Thyroid gland (tissue), 4 donors: ENCODE measurements at places on chromosomes 5 and 9. TPM values are rescaled to one million over a fixed set of nuclear protein-coding genes. Genes with fewer than 3 reads are reported as not detected.
A peak's percentile ranks its signal among the peaks of the same experiment; 100 is the strongest.

CDO1 gene
- 28.5 TPM for total RNA-seq

GHR gene
- total RNA-seq = 14.9 TPM

CYLC2 gene
- not detected for total RNA-seq

HK3 gene
- 2.8 TPM for total RNA-seq

TIMD4 gene
- total RNA-seq = 4.5 TPM

DNA sequence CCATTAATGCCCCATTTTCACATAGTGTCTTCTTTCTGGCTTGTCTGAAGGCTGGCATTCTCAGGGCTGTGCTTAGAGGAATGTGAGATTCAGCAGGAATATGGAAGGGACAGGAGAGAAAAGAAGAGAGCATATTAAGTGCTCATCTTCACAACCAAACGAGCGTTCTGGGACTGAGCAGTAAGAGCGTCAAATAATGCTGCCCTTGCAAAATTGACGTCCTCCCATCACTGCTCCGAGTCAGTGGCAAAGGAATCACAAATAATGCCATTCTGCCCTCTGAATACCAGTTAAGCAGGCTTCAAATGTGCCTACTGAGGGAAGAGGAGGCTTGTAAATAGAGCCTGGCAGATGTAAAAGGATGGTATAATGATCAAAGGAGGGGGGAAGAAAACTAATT lies 351.2 kb downstream of the EBF1 start:
- no peaks in the 10 kb centered on the region for H3K4me1 ChIP-seq
- H3K27ac ChIP-seq = no peak overlapping the region
- DNase-seq = no peak
- H3K36me3 ChIP-seq = no peaks in the 10 kb centered on the region

- H3K4me1 ChIP-seq = peaks cover 21% of the 10 kb centered on the region
- no peaks in the 10 kb centered on the region for H3K36me3 ChIP-seq
- no peaks in the 10 kb centered on the region for H3K27me3 ChIP-seq
- H3K27ac ChIP-seq = no peak overlapping the region
- DNase-seq = no peak
These were observed 184.8 kb upstream of the CD180 start for GRCh38 chr5:67381236-67381880.

DNA sequence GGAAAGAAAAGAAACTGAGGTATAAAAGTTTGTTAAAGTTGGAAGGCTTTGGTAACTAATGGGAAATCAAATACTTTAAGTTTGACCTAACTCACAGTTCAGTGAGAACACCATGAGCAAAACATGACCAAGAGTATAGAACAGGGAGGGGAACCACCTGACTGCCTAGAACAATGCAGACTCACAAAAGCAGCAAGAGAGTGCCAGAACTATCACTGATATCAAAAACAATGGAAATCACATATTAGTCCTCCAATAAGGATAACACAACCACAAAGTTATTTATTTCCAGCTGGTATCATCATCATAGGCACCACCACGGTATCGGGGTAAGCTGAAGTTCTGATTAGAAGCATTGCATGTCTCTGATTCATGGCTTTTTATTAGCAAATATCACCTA lies 77.5 kb downstream of the TRPM6 start:
- no peak for DNase-seq
- no peaks in the 10 kb centered on the region for H3K27me3 ChIP-seq

DNA sequence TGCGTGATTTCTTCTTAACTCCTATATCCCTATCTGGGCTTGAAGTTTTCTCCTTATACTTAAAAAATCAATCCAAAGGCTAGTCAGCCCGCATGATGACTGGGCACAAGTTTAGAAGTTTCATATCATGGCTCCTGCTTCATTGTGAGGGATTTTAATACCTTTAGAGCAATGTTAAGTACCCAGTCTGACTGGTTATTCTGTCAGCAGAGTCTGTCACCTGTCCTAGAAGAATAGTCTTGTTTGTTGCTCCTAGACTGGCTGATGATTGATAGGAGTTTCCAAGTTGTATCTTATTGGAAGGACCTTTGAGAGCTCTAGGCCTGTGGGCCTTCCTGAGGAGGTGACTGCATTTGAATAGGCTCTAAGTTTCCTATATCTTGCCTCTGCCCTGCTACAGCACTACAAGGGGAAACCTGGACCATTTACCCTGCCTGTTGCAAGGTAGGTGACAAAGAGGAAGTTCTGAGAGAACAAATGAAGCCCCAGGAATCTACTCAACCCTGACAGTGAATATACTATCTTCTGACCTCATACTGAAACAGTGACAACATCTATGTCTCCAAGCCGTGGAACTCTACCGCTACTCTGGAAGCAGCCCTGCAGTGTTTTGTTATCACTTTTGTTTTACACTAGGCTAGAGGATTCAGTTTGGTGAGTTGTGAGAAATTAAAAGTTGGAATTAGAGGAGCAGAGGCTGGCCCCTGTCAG lies 66.5 kb downstream of the F2RL2 start:
- no peaks in the 10 kb centered on the region for H3K36me3 ChIP-seq
- H3K4me3 ChIP-seq = no peak overlapping the region
- peak overlapping the region; percentile 19 for H3K27ac ChIP-seq
- peaks cover 22% of the 10 kb centered on the region for H3K4me1 ChIP-seq
- DNase-seq = no peak

DNA sequence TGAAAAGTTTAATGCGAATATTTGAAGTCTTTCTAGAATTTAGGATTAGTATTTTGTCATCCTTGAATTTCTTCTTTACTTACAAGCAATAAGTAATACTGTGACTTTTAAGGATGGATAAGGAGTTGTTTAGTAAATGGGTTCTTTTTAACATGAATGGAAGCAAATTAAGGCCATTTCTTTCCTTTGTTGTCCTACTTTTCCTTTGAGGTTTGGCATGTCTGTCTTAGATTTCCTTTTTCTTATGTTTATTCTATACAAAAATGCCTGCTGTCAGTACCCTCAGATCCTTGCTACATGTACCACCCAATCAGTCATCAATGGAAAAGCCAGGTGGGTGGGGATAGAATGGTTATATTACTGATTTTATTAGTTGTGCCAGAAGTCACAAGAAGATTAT lies 10.2 kb downstream of the STX17 start:
- no peaks in the 10 kb centered on the region for H3K27me3 ChIP-seq
- no peak overlapping the region for H3K4me3 ChIP-seq
- no peak overlapping the region for H3K27ac ChIP-seq
- no peak for DNase-seq
- H3K36me3 ChIP-seq = peaks cover 13% of the 10 kb centered on the region

GRCh38 chr5:132927355-132928061 lies 35.9 kb downstream of the AFF4 start:
- no peaks in the 10 kb centered on the region for H3K4me1 ChIP-seq
- no peak for DNase-seq
- H3K27ac ChIP-seq = no peak overlapping the region
- H3K4me3 ChIP-seq = no peak overlapping the region
- H3K36me3 ChIP-seq = peaks cover 12% of the 10 kb centered on the region

GRCh38 chr9:121776001-121776738 lies 124.7 kb downstream of the DAB2IP start:
- no peak for DNase-seq
- no peak overlapping the region for H3K27ac ChIP-seq
- H3K4me3 ChIP-seq = no peak overlapping the region
- H3K27me3 ChIP-seq = no peaks in the 10 kb centered on the region

- no peaks in the 10 kb centered on the region for H3K36me3 ChIP-seq
- no peak overlapping the region for H3K4me3 ChIP-seq
- H3K27me3 ChIP-seq = no peaks in the 10 kb centered on the region
- peaks cover 5% of the 10 kb centered on the region for H3K4me1 ChIP-seq
These were observed 178.1 kb downstream of the FGF1 start for GRCh38 chr5:142507531-142508372.

- no peaks in the 10 kb centered on the region for H3K4me1 ChIP-seq
- no peak overlapping the region for H3K27ac ChIP-seq
- H3K36me3 ChIP-seq = no peaks in the 10 kb centered on the region
- peak; percentile 20 for DNase-seq
- H3K27me3 ChIP-seq = no peaks in the 10 kb centered on the region
These were observed 146.3 kb downstream of the SNCAIP start for GRCh38 chr5:122458278-122458872.

DNA sequence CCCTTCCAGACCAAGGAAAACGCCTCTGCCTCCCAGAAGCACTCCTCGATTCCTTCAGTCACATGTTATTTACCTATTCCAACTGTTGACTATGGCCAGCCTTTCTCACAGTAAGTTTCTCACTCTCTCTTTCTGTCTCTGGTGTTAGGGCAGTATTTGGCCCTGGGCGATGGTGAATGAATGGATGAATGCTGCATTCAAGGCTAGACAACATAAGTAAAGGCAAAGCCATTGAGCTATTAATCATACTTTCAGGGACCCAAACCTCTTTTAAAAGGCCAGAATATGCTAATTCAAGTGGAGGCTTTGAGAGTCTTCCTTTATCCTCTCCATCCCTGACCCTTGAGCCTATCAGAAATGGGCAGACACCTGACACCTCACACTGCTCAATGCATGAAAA lies 78.5 kb downstream of the SEC61B start:
- no peaks in the 10 kb centered on the region for H3K27me3 ChIP-seq
- H3K4me3 ChIP-seq = no peak overlapping the region
- no peaks in the 10 kb centered on the region for H3K36me3 ChIP-seq
- H3K4me1 ChIP-seq = no peaks in the 10 kb centered on the region
- H3K27ac ChIP-seq = no peak overlapping the region

DNA sequence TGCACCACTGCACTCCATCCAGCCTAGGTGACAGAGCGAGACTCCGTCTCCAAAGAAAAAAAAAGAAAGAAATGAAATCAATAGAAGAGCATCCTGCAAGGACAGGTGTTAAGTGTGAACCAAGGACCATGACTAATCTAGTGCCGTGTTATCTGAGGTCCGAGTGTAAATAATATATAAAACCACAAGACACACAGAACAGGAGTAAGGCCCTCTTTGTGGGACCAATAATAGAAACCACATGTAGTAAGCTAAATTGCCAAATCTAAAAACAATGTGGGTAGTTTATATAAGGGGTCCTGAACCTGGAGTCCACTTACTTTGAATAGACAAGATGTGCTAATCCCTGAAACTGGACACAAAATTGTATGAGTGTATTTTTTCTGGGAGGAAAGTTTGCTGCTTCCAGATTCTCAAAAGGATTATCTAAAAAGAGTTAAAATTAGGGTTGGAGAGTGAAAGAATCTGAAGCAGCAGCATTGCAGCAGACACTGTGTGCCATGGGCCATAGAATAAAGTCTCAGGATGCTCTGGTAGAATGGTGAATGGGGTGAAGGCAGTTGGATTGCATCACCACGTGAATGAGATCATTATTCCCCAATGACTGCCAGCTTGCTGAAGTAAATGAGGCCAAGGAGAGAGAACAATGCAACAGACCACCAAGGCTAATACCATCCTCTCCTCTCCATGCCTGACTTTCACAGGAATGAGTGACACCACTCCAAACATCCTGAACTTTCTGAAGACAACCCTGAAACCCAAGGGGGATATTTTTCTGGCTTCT lies 222.7 kb downstream of the DCP2 start:
- DNase-seq = no peak
- no peak overlapping the region for H3K27ac ChIP-seq
- no peaks in the 10 kb centered on the region for H3K27me3 ChIP-seq
- no peak overlapping the region for H3K4me3 ChIP-seq
- peaks cover 7% of the 10 kb centered on the region for H3K4me1 ChIP-seq
